Breast epithelium (tissue), 4 donors: ENCODE measurements at places on chromosomes 12 and 14.

- DNase-seq: no peak
Measured at GRCh38 chr12:68899251-68899771, 33.7 kb downstream of the CPM start.

DNA sequence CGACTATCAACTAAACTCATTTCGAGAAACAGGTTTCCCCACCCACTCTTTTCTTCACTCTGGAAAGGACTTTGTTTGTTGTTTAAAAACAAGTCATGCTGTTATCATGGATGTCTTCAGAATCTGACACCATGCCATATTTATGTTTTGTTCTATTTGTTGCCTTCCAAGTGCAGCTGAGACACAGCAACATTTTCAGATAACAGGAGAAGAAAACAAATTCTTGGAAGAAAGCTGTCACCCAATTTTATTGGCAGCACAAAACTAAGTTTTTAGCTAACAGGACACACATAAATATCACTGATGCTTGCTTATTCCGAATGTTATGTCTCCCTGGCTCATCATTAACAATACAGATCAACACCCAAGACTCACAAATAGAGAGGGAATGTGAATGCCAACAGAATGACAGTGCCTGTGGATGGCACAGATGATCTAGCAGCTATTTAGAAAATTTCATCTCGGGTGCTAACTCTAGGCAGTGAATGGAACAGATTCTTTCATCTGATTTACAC, 147.9 kb downstream of the RPS29 start:
- no peak for DNase-seq

DNA sequence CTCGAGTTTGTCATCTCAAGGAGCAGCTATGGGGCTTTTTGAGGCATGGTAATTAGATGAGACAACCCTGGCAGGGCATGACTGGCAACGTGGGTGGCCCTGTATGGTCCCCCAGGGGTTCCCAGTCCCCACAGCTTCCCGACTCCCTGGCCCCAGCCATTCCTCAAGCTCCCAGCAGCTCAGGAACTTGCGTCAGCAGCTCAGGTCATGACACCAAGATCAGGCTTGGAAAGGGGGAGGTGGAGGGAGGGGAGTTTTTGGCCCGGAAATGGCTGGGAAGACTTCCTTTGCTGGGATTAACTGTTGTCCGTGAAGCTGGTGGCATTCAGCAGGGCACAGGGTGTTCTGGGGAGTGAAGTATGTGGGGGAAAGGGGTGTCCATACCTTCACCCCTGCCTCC, 10.4 kb upstream of the NRIP2 start:
- DNase-seq: no peak

GRCh38 chr14:56270921-56271320, 152.7 kb downstream of the PELI2 start:
- DNase-seq: no peak
